CD4-positive, alpha-beta T cell treated with Interleukin-21 for 1 hour (primary cell): ENCODE measurements at places on chromosomes 16 and 17.

GRCh38 chr16:59973966-59974365 is 1239.8 kb upstream of the GOT2 start:
- no peak for DNase-seq

DNA sequence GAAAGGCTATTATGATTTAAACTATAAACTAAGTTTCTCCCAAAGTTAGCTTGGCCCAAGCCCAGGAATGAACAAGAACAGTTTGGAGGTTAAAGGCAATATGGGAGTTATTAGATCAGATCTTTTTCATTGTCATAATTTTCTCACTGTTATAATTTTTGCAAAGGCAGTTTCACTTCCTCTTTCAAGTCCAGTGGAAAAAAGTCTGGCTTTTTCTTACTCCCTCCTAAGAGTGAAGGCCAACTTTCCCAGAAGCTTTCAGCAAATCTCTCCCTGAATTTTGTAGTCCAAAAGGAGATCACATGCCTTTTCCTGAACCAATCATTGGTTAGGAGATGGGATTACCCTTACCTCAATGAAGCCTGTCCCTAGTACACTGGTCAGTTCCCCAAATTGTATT is 9.1 kb upstream of the BLMH start:
- DNase-seq: no peak

- DNase-seq: no peak
These were observed 16.7 kb downstream of the GNGT2 start for GRCh38 chr17:49193513-49194296.

DNA sequence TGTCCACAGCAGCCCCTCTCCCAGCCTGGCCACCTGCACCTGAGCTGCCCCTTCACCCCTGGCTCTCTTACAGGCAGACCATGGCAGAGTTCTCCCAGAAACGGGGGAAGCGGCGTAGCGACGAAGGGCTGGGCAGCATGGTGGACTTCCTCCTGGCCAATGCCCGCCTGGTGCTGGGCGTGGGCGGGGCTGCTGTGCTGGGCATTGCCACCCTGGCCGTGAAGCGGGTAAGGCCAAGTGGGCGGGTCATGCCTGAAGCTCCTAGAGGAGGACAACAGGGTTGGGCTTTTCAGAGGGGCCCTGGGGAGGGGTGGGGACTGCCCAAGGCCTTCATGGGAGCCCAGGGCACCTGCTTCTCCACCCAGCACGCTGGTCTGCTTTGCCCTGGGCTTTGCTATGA is 2.2 kb downstream of the MIEF2 start:
- DNase-seq: no peak

DNA sequence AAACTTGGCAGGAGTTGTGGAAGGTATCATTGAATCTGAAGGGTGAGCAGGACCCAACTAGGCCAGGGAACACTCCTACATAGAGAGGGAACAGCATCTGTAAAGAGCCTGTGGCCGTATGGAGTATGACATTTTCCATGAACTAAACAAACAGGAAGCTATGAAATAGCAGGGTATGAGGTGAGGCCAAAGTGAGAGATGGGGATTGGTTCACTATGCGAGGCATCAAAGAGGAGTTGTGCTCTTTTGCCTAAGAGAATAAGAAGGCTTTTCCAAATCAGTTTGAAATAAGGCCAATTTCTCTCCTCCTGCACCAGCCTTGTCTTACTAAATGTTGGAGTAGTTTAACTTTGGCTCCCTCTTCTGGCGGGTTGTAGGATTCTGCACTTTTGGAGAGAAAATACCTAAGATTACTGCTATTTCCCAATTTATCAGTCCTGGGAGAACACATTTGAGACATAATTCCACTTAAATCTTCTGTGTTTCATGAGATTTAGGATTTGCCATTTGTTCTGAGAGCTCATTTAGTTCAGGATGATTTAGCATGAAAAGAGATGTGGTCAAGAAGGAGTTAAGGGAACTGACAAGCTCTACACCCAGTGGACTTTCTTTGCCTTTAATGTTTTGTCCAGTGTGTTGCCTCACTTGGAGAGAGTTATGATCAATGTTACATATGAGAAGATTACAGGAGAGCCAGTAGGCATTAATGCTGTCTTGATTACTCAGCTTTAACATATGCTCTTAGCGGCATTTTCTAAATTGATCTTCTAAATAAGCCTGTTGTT is 55.4 kb downstream of the TNRC6C start:
- peak; percentile 74 for DNase-seq

DNA sequence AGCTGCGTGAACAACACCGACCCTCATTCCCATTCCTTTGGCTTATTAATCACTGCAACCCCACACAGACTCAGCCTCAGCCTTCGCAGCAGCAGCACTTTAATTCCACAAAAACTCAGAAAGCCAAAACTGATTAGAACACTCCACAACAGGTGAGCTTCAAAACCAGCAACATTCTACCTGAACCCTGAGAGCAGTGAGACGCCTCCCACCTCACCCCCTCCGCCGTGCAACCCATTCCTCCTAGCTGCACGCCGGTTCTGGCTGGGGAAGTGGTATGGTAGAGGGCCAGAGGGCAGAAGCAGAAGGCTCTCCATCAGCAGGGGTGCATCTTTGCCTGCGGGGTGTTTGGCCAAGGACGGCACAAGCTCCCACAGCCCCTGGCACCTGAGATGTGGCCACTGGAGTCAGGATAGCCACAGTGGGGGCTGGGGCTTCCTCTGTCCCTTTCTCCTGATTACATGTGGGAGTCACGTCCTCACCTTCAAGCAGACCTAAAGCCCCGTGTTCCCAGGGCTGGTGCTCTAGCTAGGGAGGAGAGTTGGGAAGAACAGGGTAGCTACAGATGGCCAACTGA is 1.6 kb downstream of the BORCS6 start:
- DNase-seq: peak; percentile 19

- no peak for DNase-seq
These were observed 44.5 kb upstream of the TBX2 start for GRCh38 chr17:61354895-61355874.

- DNase-seq: no peak
These were observed 5.4 kb downstream of the CTRL start for GRCh38 chr16:67926181-67926750.

- DNase-seq: peak; percentile 43
These were observed 34.2 kb downstream of the RMI2 start for GRCh38 chr16:11379420-11379819.

DNA sequence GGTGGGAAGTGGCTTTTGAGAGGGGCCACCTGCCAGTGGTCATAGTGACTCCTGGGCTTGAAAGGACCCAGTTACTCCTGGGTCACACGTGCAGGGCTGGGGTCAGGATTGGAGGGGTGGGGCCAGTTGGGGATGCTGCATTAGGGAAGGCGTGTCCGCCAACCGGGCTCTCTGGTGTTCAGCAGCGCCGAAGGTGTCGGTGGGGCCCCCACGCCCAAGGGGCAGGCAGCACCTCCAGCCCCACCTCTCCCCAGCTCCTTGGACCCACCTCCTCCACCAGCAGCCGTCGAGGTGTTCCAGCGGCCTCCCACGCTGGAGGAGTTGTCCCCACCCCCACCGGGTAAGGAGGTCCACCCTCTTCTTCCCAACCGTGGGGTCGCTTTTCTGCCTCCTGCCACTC is 9.5 kb downstream of the ABI3 start:
- DNase-seq: no peak

DNA sequence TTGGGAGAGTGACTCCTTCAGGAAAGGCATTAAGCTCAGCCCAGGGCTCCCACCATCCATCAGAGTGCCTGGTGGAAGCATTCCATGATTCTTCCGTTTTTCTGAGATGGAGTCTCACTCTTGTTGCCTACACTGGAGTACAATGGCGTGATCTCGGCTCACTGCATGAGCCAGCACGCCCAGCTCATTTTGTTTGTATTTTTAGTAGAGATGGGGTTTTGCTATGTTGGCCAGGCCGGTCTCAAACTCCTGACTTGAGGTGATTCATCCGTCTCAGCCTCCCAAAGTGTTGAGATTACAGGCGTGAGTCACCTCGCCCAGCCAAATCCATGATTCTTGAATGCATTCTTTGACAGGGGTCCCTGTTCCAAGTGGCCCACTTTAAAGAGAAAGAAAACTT is 23.1 kb downstream of the MIS12 start:
- DNase-seq: no peak

- no peak for DNase-seq
These were observed 172.7 kb downstream of the TANC2 start for GRCh38 chr17:63138713-63139112.

- no peak for DNase-seq
These were observed 14.4 kb downstream of the B9D1 start for GRCh38 chr17:19348081-19348650.

- no peak for DNase-seq
These were observed 55.1 kb downstream of the PLD6 start for GRCh38 chr17:17151055-17151454.

- no peak for DNase-seq
These were observed 21.7 kb downstream of the MSI2 start for GRCh38 chr17:57277923-57278604.

GRCh38 chr16:59236804-59237458 is 502.8 kb upstream of the GOT2 start:
- no peak for DNase-seq

DNA sequence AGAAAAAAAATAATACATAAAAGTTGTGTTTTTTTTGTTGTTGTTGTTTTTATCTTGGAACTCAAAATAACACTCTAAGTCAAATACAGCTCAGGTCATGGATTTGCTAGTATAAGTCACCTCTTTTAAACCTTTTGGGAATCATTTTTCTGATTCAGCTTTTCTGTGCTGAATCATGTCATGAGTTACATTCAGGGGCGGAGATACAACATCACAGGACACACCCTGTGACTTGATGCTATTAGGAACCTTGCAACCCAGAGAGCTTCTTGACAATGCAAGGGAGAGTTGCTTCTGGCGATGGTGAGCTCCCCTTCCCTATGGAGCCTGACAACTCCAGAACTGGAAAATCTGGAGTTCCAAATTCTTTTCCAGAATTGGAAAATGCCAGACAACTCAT is 358.3 kb upstream of the C16orf82 start:
- no peak for DNase-seq

DNA sequence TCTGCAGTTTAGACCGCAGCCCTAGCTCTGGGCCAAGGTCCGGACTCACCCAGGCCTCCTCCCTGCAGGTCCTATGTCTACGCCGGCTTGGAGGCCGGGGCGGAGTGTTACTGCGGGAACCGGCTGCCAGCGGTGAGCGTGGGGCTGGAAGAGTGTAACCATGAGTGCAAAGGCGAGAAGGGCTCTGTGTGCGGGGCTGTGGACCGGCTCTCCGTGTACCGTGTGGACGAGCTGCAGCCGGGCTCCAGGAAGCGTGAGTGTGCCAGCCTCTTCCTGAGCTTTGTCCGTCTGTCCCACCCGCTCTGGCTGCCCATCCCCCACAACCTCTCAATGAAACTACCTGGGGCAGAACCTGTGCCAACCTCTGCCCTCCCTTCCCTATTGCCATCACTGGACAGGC is 20.1 kb downstream of the WSCD1 start:
- DNase-seq: no peak

DNA sequence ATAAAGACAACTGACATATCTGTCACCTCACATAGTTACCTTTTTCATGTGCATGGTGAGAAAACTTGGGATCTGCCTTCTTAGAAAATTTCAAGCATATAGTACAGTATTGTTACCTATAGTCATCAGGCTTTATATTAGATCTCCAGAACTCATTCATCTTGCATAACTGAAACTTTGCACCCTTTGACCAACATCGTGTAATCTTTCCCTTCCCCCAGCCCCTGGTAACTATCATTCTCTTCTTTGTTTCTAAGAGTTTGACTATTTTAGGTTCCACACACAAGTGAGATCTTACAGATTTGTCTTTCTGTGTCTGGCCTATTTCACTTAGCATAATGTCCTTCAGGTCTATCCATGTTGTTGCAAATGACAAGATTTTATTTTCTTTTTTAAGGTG is 22.9 kb upstream of the TBX4 start:
- no peak for DNase-seq

DNA sequence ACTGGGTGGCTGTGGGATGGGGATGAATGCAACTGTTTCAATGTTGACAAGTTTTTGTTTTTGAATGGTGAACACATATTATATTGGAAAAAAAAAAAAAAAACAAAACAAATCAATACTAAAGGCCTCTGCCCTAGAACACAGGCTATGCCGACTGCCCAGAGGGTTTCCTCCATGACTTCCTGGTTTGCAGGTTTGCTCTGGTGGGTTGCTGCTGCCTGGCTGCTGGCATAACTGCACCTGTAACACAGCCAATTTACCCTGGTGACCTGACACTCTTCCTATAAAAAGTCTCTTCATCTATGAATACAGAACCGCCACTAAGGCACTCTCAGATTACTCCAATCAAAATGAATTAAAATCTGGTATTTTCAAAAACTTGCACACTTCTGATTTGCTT is 10.4 kb downstream of the GLYR1 start:
- no peak for DNase-seq

DNA sequence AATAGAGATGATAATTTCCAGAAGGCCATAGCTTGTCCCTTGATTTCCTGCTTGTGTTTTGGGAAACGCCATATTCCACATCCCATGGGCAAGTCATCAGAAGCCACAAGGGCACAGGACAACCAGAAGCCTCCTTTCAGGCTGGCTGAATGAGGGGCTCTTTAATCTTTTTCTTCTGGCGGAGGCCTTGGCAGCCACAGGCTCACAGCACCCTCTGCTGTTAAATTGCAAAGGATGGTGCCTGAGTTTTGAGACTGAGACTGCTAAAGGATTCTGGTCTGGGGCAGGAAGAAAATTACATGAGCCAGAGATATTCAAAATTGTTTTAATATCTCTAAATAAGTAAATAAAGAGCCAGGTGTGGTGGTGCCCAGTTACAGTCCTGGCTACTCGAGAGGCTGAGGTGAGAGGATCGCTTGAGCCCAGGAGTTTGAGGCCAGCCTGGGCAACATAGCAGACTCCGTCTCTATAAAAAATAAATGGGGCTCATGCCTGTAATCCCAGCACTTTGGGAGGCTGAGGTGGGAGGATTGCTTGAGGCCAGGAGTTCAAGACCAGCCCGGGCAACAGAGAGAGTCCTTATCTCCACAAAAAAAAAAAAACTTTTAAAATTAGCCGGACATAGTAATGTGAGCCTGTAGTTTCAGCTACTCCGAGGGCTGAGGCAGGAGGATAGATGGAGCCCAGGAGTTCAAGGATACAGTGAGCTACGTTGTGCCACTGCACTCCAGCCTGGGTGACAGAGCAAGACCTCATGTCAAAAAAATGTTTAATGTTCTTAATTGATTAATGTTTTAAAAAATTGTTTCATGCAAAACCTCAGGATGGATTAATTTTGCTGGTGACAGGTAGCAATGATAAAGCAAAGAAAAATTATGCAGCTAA is 26.3 kb downstream of the AARSD1 start:
- peak; percentile 24 for DNase-seq

- DNase-seq: no peak
These were observed 44.6 kb downstream of the VPS35L start for GRCh38 chr16:19599968-19600716.

- DNase-seq: no peak
These were observed 101.6 kb downstream of the CCT6B start for GRCh38 chr17:34859652-34860051.

DNA sequence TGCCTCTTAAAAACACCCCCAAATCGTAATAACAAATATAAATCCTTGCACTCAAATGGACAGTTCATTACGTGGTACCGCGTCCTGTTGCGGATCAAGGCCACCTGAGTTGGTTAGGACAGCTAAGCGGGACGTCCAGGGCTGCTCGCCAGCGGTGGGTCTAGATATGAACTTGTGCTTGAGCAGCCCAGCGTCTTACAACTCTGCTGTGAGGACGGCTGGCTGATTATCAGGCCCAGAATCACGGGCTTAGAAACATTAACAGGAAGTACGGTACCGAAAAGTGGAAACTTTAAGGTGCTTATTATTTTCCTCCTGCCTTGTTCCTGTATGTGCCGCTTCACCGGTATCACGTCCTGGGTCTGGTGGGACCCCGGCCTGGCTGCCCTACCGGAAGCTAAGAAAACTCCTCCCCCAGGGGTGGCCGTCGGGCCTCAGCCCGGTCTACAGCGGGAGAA is 832 bp upstream of the SRRM2 start:
- no peak for DNase-seq

GRCh38 chr17:10121971-10122707 is 76.3 kb downstream of the GAS7 start:
- DNase-seq: no peak
